Caco-2 (cell line): ENCODE measurements at places on chromosomes 3 and 15.

DNA sequence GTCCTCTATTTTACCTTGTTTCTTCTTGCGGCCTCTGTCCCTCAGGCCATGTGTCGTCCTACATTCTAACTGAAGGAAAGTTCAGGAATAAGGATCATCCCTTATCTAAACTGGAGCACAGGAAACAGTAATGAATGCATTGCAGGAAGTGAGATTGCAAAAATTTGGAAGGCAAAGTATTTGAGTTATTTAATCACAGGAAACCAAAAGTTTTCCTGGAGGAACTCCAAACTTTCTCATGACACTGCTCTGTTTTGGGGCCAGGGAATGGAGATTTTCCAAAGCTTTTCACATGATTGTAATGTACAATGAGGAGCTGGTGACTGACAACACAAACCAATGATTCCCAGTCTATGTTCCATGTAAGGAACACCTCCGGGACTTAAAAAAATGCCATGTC is 57.8 kb upstream of the PLSCR4 start:
- DNase-seq = no peak

DNA sequence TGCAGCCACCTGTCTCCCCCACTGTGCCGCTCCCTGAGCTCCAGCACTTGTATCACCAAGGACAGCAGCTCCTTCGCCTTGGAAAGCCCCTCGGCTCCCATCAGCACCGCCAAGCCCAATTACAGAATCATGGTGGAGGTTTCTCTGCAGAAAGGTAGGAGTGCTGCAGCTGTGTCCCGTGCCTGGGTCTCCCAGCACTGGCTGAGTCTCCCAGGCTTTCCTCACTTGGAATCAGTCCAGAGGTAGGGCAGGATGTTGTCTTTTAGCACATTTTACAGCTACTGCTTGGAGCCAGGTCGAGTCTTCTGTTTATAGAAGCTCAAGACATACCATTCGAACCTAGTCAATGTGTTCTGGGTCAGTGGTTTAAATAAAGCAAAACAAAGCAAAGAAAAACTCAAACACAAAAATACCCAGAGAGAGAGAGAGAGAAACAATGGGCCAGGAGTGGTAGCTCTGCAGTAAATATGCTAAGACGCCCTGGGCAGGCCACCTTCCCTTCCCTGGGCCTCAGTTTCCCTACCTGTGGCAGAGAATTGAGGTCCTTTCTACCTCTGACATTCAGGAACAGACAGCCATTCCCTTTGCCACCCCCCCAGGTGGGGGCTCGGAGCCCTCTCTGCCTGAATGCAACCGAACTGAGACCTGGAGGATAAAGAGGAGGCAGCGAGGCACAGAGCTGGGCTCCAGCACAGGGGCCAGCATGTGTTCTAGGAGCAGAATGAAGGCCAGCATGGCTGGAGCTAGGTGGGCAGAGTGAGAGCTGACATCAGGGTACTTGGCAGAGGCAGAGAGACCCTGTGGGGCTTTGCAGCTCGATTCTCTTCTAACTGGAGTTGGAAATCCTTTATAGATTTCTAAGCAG is 44.1 kb downstream of the STARD5 start:
- no peak for DNase-seq

DNA sequence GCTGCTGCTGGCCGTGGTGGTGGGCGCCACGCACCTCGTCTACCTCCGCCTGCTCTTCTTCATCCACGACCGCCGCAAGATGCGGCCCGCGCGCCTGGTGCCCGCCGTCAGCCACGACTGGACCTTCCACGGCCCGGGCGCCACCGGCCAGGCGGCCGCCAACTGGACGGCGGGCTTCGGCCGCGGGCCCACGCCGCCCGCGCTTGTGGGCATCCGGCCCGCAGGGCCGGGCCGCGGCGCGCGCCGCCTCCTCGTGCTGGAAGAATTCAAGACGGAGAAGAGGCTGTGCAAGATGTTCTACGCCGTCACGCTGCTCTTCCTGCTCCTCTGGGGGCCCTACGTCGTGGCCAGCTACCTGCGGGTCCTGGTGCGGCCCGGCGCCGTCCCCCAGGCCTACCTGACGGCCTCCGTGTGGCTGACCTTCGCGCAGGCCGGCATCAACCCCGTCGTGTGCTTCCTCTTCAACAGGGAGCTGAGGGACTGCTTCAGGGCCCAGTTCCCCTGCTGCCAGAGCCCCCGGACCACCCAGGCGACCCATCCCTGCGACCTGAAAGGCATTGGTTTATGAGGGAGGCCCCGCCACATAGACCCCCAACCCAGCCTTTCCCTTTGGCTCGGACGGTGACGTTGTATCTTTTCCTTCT is 1.1 kb downstream of the GPR27 start:
- no peak for DNase-seq

- DNase-seq = no peak
Observed at GRCh38 chr3:25830373-25831280, 40.7 kb downstream of the OXSM start.

- DNase-seq = no peak
Observed at GRCh38 chr3:96354742-96355141, 459.7 kb upstream of the EPHA6 start.

DNA sequence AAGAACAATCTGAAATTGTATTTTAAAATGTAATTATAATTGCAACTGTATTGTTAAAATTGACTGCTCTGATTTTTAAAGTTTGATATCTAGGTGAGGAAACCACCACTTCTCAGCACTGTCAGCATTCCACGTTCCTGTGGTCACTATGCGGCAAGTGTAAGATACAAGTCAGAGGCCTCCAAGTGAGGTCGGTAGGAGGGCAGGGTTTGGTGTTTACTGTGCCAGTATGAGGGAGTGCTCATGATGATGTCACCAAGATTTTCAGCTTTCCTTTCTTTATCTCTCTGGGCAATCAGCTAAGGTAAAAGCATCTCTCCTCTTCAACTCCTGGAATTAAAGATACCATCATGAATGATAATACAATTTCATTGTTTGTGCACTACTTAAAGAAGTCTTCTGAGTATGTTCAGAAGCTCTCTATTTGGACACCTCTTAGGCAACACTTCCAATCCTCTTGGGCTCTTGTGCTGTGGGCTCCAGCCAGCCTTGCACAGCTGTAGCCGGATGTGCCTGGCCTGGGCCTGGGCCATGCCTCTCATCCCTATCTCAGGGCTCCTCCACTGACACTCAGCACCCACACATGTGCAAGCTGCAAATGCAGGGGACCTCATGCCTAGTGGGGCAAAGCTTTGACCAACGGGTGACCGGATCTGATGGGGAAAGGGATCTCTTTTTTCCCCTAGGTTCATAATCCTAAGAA is 42.9 kb downstream of the CCR3 start:
- DNase-seq = no peak

DNA sequence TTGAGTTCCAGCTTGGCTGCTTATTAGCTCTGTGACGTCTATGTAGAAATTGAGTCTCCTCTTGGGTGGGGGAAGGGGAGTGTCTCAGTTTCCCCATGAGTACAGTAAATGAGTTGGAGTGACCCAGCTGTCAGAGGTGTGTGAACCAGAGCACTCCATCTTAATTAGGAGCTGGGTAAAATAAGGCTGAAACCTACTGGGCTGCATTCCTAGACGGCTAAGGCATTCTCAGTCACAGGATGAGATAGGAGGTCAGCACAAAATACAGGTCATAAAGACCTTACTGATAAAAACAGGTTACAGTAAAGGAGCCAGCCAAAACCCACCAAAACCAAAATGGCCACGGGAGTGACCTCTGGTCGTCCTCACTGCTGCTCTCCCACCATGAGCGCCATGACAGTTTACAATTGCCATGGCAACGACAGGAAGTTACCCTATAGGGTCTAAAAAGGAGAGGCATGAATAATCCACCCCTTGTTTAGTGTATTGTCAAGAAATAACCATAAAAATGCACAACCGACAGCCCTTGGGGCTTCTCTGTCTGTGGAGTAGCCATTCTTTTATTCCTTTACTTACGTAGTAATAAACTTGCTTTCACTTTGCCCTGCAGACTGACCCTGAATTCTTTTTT is 222.4 kb downstream of the CACNA2D3 start:
- no peak for DNase-seq

- no peak for DNase-seq
Observed at GRCh38 chr3:126292318-126293070, 64.7 kb downstream of the KLF15 start.

- DNase-seq = no peak
Observed at GRCh38 chr15:90174140-90174875, 26.8 kb upstream of the SEMA4B start.
